ENCODE measurements at places on chromosomes 11 and 22.
A peak's percentile ranks its signal among the peaks of the same experiment; 100 is the strongest.

DNA sequence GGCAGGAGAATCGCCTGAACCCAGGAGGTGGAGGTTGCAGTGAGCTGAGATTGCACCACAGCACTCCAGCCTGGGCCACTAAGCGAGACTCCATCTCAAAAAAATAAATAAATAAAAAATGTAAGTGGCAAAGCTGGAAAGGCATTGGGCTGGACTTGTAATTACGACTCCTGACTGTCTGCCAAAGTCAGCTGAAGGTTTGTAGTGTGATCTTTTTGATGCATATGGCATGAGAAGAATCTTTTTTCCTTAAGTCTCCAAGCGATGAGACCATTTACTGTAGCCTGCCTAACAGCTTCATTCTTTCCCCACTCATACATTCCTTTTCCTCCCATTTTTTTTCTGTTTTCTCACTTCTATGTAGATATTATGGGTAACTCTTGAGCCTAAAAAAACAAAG, 24.8 kb downstream of the CTNND1 start:
- no peak for DNase-seq

DNA sequence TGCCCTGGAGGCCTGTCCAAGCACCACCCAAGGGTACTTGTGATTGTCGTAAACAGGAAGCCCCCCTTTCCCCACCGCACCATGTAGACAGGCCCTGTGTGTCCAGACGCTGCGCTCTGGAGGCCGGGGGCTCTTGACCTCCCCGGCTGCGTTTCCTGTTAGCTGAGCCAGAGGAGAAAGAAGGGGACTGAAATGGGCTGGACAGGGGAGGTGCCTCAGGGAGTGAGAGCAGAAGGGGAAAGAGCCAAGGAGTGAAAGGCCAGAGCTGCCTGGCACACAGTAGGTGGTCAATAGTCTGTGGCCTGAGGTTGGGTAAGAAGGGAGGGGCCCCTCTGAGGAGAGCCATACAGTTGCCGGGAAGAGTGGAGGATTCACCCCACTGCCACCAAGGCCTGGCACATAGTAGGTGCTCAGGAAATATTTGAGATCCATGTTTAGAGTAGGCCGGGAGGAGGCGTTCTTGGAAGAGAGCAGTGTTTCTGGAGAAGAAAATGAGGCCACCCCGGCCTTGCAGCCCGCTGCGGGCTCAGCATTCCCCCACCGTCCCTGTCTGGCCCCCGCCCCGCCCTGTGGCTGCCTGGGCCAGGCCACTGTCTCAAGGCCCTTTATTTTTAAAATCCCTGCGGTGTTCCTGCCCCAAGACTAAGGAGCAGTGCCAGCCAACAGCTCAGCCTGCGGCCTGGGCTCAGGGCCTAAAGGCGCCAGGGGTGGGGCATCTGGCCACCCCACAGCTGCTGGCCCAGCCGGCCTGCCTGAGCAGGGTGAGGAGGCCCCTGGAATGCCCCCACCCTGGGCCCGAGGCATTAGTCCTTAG, 13.6 kb upstream of the CDC42EP1 start:
- DNase-seq, result peak; percentile 88

- DNase-seq, result no peak
Measured at GRCh38 chr11:15333407-15333806, 218.7 kb downstream of the INSC start.

- DNase-seq, result no peak
Measured at GRCh38 chr11:11486002-11486401, 133.0 kb upstream of the CSNK2A3 start.

GRCh38 chr11:279966-280705, 1.9 kb downstream of the NLRP6 start:
- no peak for DNase-seq

- DNase-seq, result no peak
Measured at GRCh38 chr11:43515090-43515489, 156.4 kb downstream of the TTC17 start.

GRCh38 chr11:44604171-44604581, 38.7 kb downstream of the CD82 start:
- DNase-seq, result no peak

GRCh38 chr22:37610480-37611129, 2.0 kb downstream of the GGA1 start:
- DNase-seq, result no peak

DNA sequence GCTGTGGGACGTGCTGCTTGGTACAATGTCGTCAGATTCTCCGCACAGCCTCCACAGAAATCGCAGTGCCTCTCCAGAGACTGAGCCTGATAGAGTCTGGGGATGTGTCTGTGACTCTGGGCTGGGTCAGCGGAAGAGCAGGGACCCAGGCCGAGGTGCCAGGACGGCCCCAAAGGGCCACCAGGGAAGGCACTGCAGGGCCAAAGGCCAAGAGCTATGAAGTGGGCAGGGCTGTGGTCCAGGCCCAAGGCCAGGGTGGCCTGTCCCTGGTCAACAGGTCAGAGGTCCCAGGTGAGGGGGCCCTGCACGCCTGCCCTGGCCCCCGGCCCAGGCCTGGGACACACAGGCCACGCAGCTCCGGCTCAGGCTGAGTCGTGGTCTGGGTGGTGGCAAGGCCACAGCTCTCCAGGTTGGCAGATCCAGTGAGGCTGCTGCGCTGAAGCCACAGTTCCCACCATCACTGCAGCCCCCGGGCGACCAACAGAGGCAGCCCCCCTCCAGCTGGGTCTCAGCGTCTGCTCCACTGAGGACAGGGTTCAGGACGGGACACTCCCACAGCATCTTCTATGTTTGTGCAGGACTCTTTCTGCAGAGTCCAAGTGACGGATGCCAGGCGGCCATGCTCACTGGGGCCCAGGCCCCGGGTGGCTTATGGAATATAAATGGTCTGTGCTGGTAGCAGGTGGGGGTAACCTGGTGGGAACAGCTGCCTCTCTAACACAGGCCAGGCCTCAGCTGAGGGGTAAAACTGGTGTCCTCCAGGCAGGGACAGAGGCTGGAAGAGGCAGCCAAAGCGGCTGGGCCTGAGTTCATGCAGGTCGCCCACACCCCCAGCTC, 4.8 kb upstream of the PIM3 start:
- no peak for DNase-seq

DNA sequence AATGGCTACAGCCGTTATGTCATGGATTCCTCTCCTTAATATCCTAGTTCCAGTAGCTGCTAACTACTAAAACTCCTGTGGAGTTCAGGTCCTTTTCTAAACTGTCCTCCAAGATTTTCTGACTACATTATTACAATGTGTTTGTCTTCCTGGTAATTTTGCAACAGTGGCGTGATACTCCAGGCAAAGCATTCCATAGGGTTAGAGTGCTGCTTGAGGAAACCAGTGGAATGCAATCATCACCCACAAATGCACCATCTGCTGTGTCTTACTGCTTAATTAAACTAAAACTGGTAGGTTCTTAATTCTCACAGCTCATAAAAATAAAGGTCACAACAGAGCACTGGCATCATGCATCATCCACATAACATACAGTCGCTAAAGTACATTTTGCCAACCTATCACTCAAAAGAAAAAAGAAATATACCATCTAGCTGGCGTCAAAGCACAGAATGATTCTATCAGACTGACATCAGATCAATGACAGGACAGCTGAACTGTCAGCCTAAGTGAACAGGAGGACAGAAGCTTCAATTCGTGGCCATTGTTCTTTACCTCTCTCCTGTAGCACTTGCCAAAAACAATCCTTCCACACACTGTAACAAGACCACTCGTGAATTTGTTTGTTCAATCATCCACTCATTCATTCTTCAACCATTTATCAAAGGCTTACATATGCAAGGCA, 182.5 kb downstream of the CADM1 start:
- no peak for DNase-seq

GRCh38 chr11:34475656-34476055, 36.9 kb downstream of the CAT start:
- no peak for DNase-seq

- peak; percentile 82 for DNase-seq
Measured at GRCh38 chr11:88103337-88104206, 71.7 kb downstream of the RAB38 start.

- DNase-seq, result no peak
Measured at GRCh38 chr22:19035474-19036228, 86.6 kb downstream of the DGCR2 start.

DNA sequence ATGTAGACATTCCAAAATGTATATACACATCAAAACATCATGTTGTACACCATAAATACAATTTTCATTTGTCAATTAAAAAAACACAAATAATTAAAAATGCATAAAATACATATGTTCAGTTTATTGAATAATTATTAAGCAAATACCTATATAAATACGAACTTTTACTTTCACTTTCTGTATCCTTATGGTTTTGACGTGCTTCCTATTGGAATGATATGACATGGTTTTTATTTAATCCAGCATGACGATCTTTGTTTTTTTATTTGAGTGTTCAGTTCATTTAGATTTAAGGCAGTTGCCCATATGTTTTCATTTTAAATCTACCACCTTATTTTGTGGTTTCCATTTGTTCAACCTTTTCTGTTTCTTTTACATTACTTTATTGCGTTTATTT, 198.3 kb upstream of the PLET1 start:
- peak; percentile 34 for DNase-seq

DNA sequence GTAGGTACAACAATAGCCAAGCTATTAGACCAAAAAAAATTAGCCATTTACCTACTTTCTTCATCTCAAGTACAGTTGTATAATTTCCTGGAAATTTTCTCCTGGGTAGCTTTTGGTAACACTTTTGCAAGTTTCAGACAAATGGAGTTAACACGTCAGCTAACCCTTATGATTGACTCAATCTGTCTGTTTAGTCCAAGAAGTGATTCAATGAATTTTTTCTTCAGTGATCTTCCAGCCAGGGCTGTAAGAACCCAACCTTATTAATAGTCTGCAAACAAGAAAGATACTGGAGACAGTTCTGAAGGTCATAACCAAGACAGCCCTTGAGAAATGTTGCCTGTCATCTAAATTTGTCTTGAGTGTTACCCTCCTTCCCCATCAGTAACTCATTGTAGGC, 30.1 kb upstream of the FIBIN start:
- no peak for DNase-seq

- DNase-seq, result no peak
Measured at GRCh38 chr11:10930224-10930971, 72.5 kb upstream of the ZBED5 start.

- no peak for DNase-seq
Measured at GRCh38 chr11:99781074-99781473, 760.3 kb downstream of the CNTN5 start.

GRCh38 chr11:73480677-73481076, 104.5 kb downstream of the RELT start:
- DNase-seq, result no peak
